ENCODE measurements at places on chromosomes 6 and 20.

GRCh38 chr6:5276581-5276980 lies 15.3 kb downstream of the FARS2 start:
- H3K27ac ChIP-seq: no peak overlapping the region
- H3K36me3 ChIP-seq: no peaks in the 10 kb centered on the region

DNA sequence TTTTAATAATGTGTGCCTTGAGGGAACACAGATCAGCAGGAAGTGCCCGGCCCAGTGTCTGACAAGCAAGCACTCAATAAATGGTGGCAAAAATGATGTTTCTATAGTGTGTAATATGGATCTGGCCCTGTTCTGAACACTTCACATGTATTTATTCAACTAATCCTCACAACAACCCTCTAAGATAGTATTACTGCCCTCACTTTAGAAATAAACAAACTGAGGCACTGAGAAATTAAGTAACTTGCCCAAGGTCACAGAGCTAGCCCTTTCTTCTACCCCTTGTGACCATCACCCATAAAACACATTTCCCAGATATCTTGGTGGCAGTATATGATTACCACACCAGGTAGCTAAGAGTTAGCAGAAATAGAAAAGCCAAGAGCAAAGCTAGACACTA lies 12.8 kb upstream of the MTFR2 start:
- H3K27ac ChIP-seq: no peak overlapping the region
- H3K4me1 ChIP-seq: no peaks in the 10 kb centered on the region
- no peak overlapping the region for H3K4me3 ChIP-seq
- no peaks in the 10 kb centered on the region for H3K27me3 ChIP-seq
- peaks cover 35% of the 10 kb centered on the region for H3K36me3 ChIP-seq
- peak; percentile 33 for DNase-seq

GRCh38 chr6:158485431-158485830 lies 74.5 kb upstream of the TMEM181 start:
- H3K4me3 ChIP-seq: no peak overlapping the region
- no peaks in the 10 kb centered on the region for H3K27me3 ChIP-seq
- no peaks in the 10 kb centered on the region for H3K4me1 ChIP-seq
- H3K36me3 ChIP-seq: peaks cover 8% of the 10 kb centered on the region

GRCh38 chr6:33954453-33954852 lies 150.7 kb upstream of the MLN start:
- no peaks in the 10 kb centered on the region for H3K4me1 ChIP-seq
- H3K36me3 ChIP-seq: no peaks in the 10 kb centered on the region
- DNase-seq: peak; percentile 12
- no peak overlapping the region for H3K4me3 ChIP-seq

- no peaks in the 10 kb centered on the region for H3K36me3 ChIP-seq
- no peak for DNase-seq
- H3K27ac ChIP-seq: no peak overlapping the region
- peaks cover 7% of the 10 kb centered on the region for H3K27me3 ChIP-seq
- no peak overlapping the region for H3K4me3 ChIP-seq
These were observed 70.9 kb upstream of the CCDC167 start for GRCh38 chr6:37570482-37571133.

- peaks cover 22% of the 10 kb centered on the region for H3K4me1 ChIP-seq
- H3K27me3 ChIP-seq: no peaks in the 10 kb centered on the region
- H3K4me3 ChIP-seq: no peak overlapping the region
- peaks cover 9% of the 10 kb centered on the region for H3K36me3 ChIP-seq
These were observed 8.9 kb downstream of the ITPR3 start for GRCh38 chr6:33630014-33630413.

- no peak for DNase-seq
- no peak overlapping the region for H3K4me3 ChIP-seq
- H3K36me3 ChIP-seq: no peaks in the 10 kb centered on the region
- H3K27me3 ChIP-seq: no peaks in the 10 kb centered on the region
These were observed 6.6 kb downstream of the CITED2 start for GRCh38 chr6:139367810-139368351.

DNA sequence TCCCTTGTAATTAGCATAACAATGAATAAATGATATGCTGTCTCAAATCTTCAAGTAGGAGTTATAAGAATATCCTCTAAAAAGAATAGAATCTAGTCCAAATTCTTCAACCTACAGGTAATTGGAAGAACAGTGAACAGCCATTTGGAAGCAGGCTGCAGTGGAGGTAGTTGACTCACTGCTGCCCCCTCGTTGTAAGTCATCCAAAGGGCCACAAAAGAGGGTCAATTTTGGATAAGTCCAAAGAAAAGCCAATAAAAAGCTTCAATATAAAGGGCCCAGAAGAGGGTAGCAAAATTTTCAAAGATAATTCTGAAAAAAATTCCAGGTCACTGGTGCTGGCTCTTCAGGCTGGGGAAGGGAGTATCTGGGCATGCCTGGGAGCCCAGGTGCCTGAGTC lies 60.8 kb upstream of the SSTR4 start:
- no peaks in the 10 kb centered on the region for H3K27me3 ChIP-seq

GRCh38 chr20:37305079-37305478 lies 15.6 kb downstream of the MANBAL start:
- H3K27ac ChIP-seq: no peak overlapping the region
- DNase-seq: no peak
- peaks cover 10% of the 10 kb centered on the region for H3K36me3 ChIP-seq
- H3K4me3 ChIP-seq: no peak overlapping the region

DNA sequence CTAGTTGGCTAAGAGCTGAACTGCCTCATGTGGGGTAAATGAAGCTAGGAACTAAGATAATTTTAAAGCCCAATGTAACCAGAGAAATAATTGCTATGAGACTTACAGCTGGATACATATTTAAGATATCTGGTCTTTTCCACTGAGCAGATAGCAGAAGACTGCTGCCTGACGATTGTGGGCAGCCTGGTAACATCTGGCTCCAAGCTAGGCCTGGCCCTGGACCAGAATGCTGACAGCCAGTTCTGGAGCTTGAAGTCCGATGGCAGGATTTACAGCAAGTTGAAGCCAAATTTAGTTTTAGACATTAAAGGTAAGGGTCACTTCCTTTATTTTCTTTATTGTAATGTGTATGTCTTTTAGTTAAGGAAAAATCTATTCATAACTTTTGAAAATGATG lies 65.7 kb downstream of the RTN4IP1 start:
- peak; percentile 39 for DNase-seq
- H3K27ac ChIP-seq: no peak overlapping the region
- peaks cover 4% of the 10 kb centered on the region for H3K36me3 ChIP-seq
- H3K4me3 ChIP-seq: no peak overlapping the region

DNA sequence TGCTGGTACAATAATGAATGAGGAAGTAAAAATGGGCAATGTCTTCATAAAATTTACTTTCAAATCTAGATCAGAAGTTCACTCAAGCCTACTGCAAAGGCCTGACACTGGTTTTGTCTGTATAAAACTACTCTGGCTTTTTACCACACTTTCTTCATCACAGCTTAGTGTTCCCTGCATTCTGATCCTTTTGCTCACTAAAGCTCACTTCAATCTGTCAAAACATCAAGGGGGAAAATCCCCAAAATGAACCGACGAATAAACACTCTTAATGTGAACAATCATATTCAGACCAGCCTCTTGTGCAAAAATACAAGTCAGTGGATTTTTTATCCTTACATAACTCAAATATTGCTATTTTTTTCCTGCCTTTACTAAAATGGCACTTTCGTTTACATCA lies 98.5 kb downstream of the PRDM1 start:
- no peaks in the 10 kb centered on the region for H3K4me1 ChIP-seq
- no peak overlapping the region for H3K27ac ChIP-seq
- H3K4me3 ChIP-seq: no peak overlapping the region

DNA sequence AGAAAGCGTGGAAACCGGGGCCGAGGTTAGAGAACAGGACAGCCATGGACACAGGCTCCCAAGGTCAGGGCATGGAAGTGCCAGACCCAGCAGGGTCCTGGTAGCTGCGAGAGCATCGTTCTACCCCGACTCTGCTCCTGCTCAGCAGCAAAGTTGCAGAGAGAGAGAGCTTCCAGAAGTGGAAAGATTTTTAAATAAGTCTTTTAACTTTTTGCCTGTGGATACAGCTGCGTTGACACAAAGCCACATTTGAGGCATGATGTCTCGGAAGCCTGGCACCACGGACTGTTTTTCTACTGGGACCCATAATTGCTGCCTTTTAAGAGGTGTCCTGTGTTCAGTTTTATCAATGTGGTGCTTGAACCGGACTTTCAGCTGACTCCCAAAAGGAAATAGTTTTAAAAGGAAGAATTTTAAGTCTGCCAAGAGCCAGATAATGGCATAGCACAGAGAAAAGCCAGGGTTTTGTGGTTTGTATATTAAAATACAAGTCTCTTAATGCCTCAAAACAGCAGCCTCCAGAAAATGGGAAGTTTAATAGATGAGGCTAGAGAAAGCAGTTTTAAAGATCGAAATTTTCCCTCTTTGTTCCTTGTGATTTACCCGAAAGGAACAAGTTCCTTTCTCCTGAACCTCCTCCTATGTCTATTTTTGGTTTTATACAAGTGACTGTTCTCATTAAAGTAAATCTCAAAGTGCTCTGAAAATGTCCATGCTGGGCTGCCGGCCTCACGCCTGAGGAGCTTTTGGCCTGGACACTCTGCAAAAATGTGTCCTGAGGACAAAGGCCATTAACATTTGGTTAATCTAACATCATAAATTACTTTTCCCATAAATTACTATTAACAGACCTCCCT lies 91.5 kb downstream of the RIN2 start:
- no peak overlapping the region for H3K4me3 ChIP-seq
- peak; percentile 72 for DNase-seq
- H3K36me3 ChIP-seq: no peaks in the 10 kb centered on the region
- H3K4me1 ChIP-seq: no peaks in the 10 kb centered on the region
- H3K27me3 ChIP-seq: no peaks in the 10 kb centered on the region

DNA sequence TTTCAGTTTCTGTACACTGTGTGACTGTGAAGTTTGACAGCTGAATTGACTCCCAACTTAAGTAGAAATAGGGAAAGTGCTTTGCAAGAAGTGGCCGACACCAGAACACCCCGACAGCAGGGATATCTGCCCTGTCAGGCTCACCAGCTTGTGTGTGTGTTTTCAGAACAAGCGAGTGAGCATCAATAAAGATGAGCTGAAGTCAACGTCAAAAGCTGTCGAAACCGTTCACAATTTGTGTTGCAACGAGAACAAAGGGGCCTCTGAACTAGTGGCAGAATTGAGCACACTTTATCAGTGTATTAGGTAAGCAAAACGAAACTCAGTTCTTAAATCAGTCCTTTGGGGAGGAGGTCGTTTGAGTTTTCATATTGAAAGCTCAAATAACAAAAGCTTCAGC lies 10.7 kb downstream of the NELFCD start:
- H3K4me1 ChIP-seq: no peaks in the 10 kb centered on the region
- no peak overlapping the region for H3K4me3 ChIP-seq
- H3K27me3 ChIP-seq: no peaks in the 10 kb centered on the region

GRCh38 chr6:163992701-163993100 lies 578.2 kb downstream of the QKI start:
- H3K4me3 ChIP-seq: no peak overlapping the region
- no peaks in the 10 kb centered on the region for H3K36me3 ChIP-seq
- no peaks in the 10 kb centered on the region for H3K4me1 ChIP-seq
- H3K27me3 ChIP-seq: no peaks in the 10 kb centered on the region
- no peak for DNase-seq
